ENCODE measurements at places on chromosomes 2 and 18. TPM values are rescaled to one million over a fixed set of nuclear protein-coding genes. Genes with fewer than 3 reads are reported as not detected.

- DNase-seq, result peak; percentile 55
These were observed 199.1 kb upstream of the SLC14A2 start for GRCh38 chr18:45416168-45416567.

The KIAA2012 gene
- under 0.01 TPM for total RNA-seq

GRCh38 chr2:237171396-237171795, 85.7 kb downstream of the COPS8 start:
- DNase-seq, result peak; percentile 95

GRCh38 chr2:43685357-43685756, 9.1 kb upstream of the C1GALT1C1L start:
- DNase-seq, result no peak

- DNase-seq, result no peak
These were observed 79.6 kb downstream of the GORASP2 start for GRCh38 chr2:171008550-171009205.

The UGT1A7 gene
- total RNA-seq, result not detected

DNA sequence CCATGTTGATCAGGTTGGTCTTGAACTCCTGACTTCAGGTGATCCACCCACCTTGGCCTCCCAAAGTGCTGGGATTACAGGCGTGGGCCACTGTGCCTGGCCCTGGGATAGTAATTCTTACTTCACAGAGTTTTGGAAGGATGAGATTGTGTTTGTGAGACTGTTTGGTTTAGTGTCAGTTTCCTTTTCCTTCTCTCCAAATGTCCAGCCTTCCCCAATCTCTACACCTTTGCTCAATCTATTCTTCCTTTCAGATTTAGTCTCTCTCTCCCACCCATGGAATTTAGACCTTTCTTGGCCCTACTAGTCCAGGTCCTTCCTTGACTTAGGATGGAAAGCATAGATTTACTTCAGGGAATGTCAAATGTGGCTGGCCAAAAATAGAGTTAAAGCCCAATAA, 12.2 kb upstream of the IL1A start:
- DNase-seq, result no peak

- no peak for DNase-seq
These were observed 25.6 kb downstream of the CYTIP start for GRCh38 chr2:157418239-157418641.
